ENCODE measurements at places on chromosomes 5 and 9.
A peak's percentile ranks its signal among the peaks of the same experiment; 100 is the strongest.

- DNase-seq = no peak
These were observed 31.6 kb upstream of the DTWD2 start for GRCh38 chr5:119019949-119020348.

DNA sequence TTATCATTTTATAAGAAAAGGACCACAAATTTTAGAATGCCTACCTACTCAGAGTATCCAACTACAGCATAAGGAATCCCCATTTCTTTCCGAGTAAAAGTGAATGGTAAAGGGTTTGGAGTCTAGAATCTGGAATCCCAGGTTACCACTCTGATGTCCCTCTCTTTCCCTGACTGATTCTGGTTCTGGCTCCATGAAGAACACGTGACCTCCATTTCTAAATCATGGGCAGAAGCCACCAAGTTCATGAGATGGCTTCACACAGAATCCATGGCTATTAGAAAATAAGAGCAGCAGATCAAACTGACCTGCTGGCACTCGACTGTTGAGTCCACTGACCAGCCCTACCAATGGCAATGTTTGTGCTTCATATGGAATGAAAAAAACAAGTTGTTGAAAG is 40.7 kb downstream of the PFDN1 start:
- DNase-seq = no peak

GRCh38 chr9:125085703-125086477 is 57.4 kb downstream of the SCAI start:
- no peak for DNase-seq

DNA sequence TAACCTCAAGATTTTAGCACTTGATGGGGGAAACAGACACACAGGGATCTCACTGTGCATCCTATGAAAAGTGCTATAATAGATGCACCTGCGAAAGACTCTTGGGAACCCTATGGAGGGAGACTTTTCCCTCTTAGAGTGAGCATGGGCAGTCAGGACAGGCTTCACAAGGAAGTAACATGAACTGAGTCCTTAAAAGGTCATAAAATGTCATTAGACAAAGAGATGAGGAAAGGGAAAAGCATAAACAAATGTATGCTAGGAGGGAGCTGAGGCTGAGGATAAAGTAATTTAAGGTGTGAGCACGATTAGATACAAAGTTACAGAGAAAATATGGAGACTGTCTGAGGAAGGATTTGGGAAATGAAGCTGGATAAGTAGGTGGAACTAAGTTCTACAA is 60.6 kb upstream of the MIER3 start:
- no peak for DNase-seq

GRCh38 chr5:178777520-178777919 is 47.1 kb upstream of the ZNF354A start:
- no peak for DNase-seq

GRCh38 chr5:156420665-156421064 is 93.7 kb downstream of the SGCD start:
- DNase-seq = no peak

GRCh38 chr9:36623280-36623679 is 50.6 kb downstream of the MELK start:
- DNase-seq = peak; percentile 35

GRCh38 chr5:95035891-95036685 is 248.8 kb downstream of the MCTP1 start:
- no peak for DNase-seq

- no peak for DNase-seq
These were observed 82.1 kb downstream of the GRIA1 start for GRCh38 chr5:153572411-153573145.

DNA sequence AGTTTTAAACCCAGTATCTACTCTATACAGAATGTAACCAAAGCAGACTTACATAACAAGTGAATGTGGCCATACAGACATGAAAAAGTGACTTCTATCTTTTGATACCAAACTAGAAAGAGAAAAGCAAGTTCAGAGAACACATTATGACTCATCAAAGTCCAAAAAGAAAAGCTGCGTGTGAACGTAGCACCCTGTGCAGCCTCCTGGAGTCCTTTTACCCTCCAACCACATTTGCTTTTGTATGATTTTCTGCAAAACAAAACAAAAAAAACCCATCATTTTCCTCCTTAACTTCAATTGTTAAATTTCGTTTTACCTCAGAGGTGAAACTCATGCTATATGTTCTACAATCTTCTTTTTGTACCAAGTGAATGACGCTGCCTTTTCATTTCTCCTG is 2.8 kb upstream of the SMARCA2 start:
- DNase-seq = no peak

DNA sequence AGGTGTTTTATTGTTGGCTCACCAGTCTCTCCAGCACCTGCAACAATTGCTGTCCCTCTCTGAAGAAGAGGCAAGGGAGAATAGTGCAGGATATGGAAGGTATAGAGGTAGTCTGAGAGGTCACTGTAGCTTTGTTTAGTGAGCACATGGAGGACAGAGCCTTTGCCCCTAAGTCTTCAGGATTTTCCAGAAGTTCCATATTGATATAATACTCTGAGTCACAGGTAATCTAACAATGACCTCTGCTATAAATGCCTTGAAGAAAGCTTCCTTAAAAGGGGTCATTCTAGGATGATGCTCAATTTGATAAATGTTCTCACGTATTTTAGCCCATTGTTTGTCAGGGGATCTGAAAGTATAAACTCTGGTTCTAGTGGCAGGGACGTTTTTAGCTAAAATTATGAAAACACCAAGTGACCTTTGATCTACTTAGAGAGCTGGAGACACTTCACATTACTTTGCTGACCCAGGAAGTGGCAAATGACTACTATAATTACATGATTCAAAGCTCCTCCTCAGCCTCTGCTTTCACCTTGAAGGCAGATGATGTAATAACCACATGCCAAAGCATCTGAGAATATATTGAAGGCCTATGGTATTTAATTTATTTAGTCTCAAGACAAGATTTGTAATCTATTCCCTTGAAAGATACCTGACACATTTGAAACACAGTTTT is 366.9 kb upstream of the NUDT12 start:
- DNase-seq = no peak

DNA sequence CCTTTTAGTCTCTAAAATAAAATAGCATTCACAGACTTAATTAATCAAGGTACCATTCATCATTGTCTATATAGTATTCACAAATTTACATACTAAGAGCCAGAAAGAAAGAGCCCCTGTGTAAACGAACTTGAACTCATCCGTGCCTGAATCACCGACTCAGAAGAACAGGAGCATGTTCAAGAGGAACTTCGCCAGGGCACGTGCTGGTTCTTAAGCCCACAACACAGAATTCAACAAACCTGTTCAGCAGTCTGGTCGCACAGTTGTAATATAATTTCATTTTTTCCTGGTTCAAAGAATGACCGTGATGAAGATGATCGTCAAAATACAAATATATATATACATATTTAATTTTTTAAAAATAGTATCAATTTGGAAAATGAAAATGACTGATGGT is 141.9 kb downstream of the CETN3 start:
- DNase-seq = no peak

DNA sequence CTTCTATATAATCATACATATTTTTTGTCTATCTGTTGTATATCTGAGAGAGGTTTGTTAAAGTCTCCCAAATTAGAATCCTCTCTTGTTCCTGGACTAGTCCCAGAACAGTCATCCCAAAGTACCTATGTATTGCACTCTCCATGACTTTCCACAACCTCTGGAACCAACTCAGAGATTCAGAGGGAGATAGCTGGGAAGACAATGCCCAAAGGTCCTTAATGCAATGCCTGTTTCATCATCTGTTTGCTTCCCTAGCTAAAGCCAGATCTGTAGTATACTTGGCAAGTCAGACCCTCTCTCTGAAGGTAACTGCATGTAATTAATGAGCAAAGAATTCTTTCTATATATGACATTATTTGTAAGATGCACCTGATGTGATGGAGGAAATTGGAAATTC is 89.4 kb downstream of the ZNF474 start:
- no peak for DNase-seq

DNA sequence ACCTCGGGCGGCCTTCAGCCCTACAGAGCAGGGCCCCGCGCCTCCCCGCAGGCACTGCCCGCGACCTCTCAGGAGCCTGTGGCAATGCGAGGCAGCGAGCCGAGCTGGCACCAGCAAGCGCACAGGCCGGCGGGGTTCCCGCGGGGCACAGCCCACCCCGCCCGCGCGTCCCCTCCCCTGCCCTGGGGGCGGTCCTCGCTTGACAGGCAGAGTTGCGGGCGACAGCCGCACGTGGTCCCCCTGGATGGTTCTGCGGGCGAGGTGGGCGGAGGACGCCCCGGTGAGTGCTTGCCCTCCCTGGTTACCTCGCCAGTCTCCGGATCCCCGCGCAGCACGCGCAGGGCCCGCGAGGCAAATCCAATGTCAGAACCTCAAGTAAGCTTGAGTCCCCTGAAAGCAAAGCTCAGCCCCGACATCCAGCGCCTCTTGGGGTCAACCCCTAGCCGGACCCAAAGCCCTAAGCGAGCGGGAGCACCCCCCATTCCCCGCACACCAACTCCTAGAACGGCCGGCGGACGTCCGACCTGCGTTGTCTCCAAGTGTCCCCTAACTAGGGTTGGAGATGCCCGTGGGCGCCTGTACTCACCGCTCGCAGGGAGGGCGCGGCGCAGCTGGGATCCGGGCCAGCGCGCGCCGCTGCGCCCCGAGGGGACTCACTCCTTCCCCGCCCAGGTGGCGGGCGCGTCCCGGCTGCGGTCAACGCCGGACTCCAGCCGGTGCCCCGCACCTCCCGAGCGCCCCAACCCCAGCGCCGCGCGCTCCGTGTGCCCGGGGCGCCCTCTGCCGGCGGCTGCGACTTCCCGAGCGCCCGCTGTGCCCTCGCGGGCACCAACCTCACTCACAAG is at the start of gene DRD1:
Gene DRD1 (minus strand): TSS at position 123 of the 845 bp plus-strand sequence. CDS start 1,083 bp downstream, outside the sequence.
- DNase-seq = peak; percentile 80

- no peak for DNase-seq
These were observed 227.2 kb upstream of the MAP3K1 start for GRCh38 chr5:56588131-56588487.

- DNase-seq = no peak
These were observed 181.4 kb downstream of the GDNF start for GRCh38 chr5:37658440-37658839.

- peak; percentile 24 for DNase-seq
These were observed 49.9 kb upstream of the SNCAIP start for GRCh38 chr5:122262103-122262502.

- DNase-seq = no peak
These were observed 13.6 kb upstream of the REEP5 start for GRCh38 chr5:112935675-112936074.

DNA sequence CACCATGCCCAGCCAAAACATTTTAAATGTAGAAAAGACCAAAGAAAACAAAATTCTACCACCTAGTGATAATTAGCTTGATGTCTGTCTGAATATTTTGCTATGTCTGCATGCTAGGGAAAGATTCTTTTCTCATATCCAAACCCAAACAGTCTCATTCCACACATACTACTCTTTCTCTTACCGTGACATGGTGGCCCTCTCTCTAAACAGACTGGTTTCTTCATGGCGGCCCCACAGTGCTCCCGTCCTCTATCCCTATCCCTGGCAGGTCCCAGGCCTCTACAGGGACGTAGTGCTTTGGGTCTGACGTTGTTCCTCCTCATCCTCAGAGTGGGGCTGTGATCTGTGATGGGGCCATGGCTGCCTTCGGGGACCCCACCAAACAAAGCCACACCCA is 8.1 kb downstream of the CORO2A start:
- no peak for DNase-seq

DNA sequence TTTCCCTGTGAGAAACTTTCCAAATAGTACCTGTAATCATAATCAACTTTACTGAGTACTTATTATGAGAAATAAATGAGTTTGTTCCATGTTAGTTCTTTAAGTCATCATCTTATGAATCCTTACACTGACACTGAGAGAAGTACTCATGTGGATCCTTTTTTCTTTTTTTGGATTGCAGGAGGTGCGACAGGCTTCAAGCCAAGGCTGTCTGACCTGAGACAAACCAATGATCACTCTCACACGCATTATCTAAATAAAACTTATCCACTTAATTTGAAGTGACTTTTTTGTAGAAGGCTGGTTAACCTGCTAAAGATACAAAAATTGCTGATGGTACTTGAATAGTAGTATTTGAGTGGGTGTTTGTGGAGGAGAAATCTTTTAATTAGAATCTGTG is 39.5 kb downstream of the JAKMIP2 start:
- DNase-seq = no peak

GRCh38 chr9:105259731-105260612 is 15.5 kb downstream of the SLC44A1 start:
- DNase-seq = no peak

DNA sequence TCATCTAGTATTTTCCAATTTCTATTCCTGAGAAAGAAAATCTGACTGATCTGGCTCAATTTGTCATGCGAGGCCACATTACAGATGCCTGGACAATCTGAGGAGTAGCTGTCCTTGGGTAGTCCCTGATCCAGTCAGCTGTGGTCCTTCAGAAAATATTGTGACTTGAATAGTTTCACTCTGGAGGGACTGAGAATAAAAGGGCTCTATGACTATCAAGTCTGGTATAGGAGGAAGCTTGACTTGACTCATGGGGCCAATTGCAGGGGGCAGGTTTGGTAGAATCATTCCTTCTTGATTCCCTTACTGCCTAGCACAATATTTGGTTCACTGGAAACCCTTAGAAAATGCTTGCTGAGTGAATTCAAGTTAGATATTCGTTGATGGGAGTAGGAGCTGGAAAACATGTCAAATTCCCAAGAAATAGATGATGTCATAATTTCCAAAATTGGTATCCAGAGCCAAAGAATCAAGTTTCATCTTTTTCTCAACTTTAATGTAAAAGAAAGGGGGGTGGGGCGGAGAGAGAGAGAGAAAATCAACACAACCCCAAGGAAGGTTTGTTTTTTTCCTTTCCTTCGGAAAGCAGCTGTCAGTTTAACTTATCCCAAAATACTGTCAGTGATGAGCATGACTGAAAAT is 32.4 kb upstream of the STX17 start:
- DNase-seq = no peak

DNA sequence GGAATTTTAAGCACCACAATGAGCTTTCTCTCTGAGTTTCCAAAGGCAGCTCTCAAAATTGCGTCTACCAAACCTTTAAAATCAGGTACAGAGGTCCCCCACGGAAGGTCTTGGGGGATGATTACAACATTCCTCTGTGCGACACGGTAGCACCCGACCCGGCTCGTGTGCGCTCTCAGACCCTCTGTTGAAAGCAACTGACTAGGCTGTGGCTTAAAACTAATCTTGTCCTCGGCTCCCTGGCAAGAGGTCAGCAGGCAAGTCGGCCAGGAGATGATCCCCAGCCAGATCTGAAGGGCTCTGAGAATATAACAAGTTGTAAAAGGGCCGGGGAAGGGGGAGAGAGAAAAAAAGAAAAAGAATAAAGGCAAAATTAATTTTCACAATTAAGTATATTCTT is 92.6 kb upstream of the LMX1B start:
- DNase-seq = no peak

- DNase-seq = no peak
These were observed 298.6 kb upstream of the MEF2C start for GRCh38 chr5:89181546-89181945.
